GM19239 (cell line): ENCODE measurements at places on chromosomes 2 and 18.

DNA sequence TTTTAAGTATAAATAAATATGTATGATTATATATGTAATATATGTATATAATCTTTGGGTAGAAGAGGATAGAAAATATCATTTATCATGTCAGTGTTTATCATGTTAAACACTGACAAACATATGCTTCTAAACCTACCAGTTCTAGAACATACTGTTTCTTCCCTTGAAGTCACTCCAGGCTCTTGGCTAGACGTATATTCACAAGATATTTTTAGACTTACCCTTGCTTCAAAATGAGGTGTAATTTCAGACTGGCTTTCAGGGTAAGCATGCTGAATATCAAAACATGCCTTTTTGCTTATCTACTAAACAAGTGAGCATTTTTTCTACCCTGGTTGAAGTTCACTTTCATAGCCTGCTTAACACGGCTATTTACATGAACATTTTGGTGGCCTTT, 642.4 kb upstream of the PKDCC start:
- DNase-seq: no peak

GRCh38 chr2:234031207-234031606, 19.3 kb upstream of the SPP2 start:
- DNase-seq: no peak

- DNase-seq: no peak
Measured at GRCh38 chr2:71905205-71905604, 242.5 kb downstream of the CYP26B1 start.

- no peak for DNase-seq
Measured at GRCh38 chr2:65530547-65531320, 98.3 kb upstream of the SPRED2 start.

DNA sequence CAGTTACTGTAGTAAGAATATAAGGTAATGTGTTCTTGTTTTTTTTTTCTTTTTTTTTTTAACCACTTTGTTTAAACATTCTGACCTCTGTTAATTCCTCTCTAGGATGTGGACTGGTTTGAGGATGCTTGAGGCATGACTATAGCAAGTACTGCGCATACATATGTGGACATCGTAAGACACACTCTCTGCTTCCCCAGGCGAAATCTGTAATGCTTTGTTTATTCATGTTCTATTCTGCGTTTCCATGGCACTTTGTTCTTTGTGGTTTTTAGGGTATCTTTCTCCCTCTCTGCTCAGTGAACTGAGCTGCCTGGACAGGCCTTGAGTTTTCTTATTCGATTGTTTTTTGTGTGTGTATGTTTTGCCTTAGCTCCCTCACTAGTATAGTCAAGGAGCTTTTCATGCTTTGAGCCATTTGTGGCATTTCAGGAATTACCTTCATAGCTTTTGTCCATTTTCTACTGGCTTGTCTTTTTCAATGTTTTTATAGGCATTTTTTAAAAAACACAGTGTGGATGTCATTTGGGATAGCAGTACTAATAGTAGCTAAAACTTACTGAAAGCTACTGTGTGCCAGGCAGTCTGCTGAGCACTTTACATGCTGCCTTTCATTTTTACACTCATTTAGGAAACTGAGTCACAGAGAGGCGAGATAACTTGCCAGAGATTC, 1.9 kb upstream of the SH3BP4 start:
- no peak for DNase-seq

- no peak for DNase-seq
Measured at GRCh38 chr2:120471166-120471565, 125.2 kb downstream of the INHBB start.
